CD4-positive, alpha-beta T cell (primary cell): ENCODE measurements at places on chromosomes 6 and 20.

- no peak for DNase-seq
Measured at GRCh38 chr6:31597006-31597405, 4.2 kb upstream of the NCR3 start.

DNA sequence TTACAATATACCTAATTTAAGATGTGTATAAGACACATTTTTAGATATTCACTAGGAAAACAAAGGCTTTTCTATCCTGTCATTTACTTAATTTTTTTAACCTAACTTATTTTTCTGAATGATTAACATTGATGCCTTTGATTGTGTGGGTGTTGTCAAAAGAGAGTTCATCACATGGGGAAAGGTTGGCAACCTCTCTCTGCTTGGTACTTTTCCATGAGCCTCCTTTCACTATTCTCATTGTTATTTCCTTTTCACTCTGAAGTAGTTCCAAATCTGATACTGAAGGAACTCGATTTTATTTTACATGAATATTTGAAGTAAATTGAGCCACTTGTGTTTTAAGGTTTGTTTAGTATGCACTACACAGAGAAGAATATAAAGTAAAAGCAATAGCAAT lies 35.9 kb downstream of the TPD52L1 start:
- no peak for DNase-seq

DNA sequence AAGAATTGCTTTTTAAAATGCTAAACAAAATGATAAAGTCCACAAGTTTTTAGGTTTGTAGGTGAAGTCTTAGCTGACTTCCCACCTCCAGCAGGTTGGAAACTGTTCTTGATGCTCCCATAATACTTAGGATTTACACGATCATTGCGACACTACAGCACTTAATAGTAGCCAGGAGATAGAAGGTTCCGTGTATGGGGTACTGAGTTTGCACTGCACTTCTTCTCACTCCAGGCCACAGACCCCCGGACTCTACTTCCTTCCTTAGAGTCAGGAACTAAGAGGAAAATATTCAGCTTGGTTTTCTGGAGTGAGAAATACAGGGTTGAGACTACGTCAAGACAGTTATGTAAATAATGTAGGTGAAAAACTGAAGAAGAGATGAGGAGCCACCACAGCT lies 56.1 kb upstream of the SGK1 start:
- no peak for DNase-seq

GRCh38 chr20:34985461-34986310 lies 30.0 kb downstream of the MYH7B start:
- DNase-seq = no peak

- DNase-seq = no peak
Measured at GRCh38 chr6:137893726-137894125, 26.7 kb downstream of the TNFAIP3 start.

- no peak for DNase-seq
Measured at GRCh38 chr20:16028923-16029322, 544.3 kb downstream of the KIF16B start.

GRCh38 chr6:6405997-6406714 lies 85.7 kb upstream of the F13A1 start:
- no peak for DNase-seq

DNA sequence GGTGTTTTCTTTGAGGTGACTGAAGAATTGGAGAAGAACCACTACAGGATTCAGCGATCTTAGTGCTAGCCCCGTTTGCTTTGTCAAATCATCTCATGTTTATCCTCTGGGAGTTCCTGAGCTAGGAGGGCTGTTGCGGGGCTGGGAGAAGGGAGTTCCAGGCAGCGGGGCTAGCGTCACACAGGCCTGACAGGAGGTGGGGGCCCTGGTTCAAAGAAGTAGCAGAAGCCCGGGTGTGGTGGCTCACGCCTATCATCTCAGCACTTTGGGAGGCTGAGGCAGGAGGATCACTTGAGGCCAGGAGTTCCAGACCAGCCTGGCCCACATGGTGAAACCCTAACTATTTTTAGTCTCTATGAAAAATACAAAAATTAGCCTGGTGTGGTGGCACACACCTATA lies 33.2 kb upstream of the SULF2 start:
- DNase-seq = no peak
